Stimulated activated CD8-positive, alpha-beta memory T cell treated with anti-CD3 and anti-CD28 coated beads, Interleukin-15, amount 100 ng/mL, for 48 hours (primary cell): ENCODE measurements at places on chromosomes 5 and 9.

DNA sequence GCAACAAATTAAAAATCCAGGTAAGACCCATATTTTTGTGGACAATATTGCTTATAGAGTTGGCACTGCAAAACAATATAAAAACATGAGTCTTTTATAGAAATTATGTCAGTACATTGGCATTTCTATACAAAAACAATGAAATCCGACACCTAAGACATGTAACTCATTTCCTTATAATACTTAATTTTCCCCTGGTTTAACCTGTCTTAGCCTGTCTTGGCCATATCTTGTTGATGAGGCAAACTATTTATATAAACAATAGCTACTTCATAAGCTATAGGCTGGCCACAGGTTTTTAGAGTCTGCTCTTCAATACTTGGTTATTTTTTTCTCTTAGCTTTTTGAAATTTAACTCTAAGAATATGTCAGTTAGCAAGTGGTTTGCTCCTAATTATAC, 44.7 kb upstream of the IZUMO3 start:
- DNase-seq, result no peak

DNA sequence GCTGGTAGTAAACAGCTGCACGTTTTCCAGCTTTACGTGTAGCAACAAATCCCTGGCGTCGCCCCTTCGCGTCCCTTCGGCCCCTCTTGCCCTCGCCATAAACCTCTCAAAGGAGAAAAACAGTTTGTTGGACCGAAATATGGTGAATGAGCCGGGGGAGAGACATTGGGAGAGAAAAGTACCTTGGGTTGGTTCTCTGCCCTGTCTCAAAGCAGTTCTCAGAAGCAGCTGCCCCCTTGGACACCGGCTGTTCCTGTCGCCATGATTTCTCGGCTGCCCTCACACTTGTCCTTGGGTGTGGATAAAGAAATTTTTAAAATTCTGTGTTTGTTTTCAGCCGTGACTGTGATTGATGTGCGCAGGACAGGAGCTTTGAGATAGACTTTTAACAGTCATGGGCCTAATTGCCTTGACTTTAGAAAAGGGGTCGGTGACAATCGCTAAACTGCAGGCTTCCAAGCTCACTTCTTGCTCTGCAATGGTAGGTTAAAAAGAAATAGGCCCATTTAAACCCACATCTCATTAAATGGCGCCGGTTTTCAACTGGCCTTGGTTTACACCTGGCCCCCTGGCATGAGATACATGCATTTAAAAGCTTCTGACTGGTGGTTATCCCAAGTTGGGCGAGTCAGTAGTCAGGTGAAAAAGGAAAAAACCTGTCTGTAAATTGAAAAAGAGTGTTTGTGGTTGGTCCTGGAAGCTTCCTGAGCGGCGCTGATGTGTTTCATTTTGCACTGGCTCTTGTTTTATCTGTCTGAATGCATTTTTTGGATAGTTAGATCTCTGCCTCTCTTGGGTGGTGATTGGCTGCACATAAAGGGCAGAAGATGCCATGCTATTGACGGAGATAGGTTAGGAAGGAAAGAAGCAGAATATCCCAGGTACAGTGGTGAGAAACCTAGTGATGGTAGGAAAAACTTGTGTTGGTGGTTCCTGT, 983 bp downstream of the RCL1 start:
- no peak for DNase-seq

DNA sequence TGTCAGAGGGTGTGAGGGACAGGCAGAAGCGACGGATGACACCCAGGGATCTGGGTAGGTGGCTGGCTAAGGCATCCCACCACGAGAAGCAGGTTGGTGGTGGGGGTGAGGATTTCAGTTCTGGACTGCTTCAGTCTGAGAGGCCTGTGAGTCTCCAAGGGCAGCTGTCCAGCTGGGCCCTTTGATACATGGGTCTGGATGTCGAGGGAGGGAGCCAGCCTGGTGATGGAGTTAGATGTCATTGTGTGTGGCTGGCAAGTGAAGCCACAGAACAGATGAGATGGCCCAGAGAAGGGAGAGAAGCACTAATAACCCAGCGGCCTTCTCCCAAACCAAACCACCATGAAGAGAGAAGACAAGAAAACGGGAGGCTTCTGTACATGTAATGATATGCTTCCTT, 11.1 kb downstream of the MED27 start:
- DNase-seq, result no peak

- peak; percentile 19 for DNase-seq
Observed at GRCh38 chr5:172881691-172882370, 47.8 kb downstream of the ERGIC1 start.

GRCh38 chr5:180296771-180297170, 4.9 kb upstream of the MAPK9 start:
- DNase-seq, result no peak

DNA sequence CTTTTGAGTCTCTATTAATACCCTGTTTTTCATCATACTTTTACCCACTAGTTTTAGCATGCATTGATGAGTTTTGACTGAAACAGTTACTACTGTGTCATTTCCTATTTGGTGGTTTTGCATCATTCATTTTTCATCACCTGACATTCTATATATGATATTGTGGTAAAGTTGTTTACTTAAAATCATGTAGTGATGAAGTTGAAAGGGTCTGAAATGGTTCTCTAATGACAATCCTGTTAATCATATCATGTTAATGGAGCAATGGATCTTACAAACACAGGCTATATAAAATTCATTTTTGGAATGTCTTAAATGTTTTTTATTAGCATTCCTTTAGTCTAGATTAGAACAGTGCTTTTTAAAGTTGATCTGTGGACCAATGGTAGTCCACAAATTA, 84.1 kb downstream of the ERBIN start:
- no peak for DNase-seq

DNA sequence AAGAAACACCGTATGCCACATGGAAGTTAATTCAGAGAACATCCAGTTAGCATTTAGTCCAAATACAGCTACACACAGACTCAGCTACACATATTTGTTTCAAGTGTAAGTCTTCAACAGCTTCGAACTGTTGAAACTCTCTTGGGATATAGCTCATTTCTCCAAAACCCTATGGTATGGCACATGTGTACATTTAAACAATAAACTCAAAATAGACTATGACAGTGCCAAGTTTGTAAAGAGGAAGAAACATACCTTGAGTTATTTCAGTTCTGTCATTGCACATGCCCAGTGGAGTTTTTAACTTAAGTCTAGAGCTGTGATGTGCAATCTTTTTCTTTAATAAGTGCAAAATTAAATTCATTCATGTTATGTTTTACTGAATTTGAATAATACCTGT, 155.1 kb upstream of the RAI14 start:
- no peak for DNase-seq

GRCh38 chr9:80932947-80933780, 756.2 kb downstream of the TLE1 start:
- no peak for DNase-seq

DNA sequence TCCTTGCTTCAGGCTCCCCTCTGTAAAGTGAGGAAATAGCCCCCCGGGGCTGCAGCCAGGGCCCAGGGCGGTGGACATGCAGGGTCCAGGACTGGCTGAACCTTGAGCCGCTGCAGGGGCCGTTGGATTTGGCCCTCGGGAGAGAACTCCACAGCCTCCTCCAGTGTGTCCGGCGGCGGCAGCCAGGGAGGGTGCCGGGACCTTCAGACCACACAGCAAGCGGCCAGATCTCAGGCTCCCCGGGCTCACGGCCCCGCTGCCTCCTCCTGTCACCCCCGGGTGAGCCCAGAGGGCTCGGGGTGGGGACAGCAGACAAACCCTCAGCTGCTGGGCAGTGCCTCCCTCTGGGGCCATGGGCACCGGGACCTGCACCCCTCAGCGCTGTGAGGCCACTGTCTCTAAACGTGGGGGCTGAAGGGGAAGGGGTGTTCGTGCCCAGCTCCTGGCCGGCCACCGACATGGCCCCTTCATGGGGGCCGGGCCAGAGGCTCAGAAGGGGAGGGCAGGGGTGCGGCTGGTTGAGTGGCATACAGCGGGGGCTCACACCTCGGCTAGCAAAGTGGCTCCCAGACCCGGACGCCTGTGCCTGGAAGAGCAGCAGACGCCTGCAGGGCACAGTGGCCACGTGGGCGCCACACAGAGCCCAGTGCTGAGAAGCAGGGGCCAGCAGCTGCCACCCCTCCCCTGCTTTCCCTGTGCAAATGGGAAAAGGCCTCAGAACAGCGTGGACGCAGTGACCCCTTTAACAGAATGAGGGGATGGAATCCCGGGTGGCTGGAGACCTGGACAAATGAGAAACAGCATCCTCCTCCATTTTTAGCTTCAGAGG, 19.7 kb downstream of the SLC9A3 start:
- DNase-seq, result no peak

- no peak for DNase-seq
Observed at GRCh38 chr9:96484521-96484931, 34.6 kb downstream of the HABP4 start.

DNA sequence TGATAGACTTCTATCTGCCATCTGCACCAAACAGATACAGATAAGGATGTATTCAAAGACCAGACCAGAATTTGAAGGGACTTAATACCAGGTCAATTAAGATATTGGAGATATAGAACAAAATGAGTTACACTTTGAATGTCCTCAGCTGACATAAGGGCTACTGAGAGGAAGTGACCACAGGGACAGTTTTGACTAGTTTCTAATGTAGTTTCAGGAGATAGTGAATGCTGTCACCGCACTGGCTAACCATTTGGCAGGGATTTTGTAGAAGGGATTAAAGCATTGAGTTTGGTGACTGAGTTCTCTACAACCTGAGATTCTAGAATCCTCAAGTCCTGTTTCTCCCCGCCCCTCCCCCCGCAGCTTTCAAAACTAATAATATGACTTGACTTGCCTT, 22.7 kb downstream of the CCNH start:
- no peak for DNase-seq

GRCh38 chr5:179345433-179346321, at the start of gene ADAMTS2:
Gene ADAMTS2, minus strand, starts transcription at chr5:179345461. Its CDS starts 133 bp downstream, at chr5:179345328.
- DNase-seq, result no peak

DNA sequence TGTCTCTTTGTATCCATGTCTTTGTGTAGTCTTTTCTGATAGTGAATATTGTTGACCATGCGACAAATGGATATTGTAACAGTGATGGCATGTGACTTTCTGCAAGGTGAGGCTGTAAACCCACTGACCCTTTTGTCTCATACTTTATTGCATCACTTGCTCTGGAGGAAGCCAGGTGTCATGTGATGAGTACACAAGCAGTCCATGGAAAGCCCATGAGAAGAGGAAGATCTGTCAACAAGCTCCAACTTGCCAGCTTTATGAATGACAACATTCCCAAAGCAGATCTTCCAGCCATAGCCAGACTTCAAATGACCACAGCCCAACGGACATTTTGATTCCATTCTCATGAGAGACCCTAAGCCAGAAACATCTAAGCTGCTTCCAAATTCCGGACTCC, 450.1 kb upstream of the ACTBL2 start:
- DNase-seq, result no peak
